Motor neuron (in vitro differentiated cells): ENCODE measurements at places on chromosomes 6 and 20.
A peak's percentile ranks its signal among the peaks of the same experiment; 100 is the strongest.

DNA sequence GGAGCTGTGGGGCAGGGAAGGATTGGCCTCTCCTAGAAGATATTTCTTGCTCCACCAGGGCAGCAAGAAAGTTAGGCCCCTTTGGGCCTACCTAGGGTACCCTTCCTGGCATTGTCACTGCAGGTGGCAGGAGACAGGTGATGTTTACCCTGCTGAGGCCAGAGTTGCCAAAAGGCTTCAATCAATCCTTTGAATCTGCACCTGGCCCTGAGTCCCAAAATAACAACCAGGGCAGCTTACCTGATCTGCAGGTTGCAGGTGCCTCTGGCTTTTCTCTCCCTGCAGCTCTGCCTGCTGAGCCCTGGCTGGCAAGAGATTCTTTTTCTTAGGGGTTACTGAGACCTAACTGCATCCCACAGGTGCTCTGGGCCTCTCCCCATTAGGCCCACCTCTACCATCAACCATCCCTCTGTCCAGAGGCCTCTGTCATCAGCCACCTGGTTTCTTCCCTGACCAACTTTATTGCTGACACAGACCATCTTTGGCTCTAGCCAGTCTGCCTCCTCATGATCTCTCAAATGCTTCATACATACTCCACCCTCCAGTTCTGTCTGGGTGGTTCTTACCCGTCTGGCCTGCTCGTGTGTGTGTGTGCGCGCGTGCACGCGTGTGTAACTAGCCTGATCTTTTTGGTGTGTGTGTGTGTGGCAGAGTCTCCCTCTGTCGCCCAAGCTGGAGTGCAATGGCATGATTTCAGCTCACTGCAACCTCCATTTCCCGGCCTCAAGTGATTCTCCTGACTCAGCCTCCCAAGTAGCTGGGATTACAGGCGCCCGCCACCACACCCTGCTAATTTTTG lies 13.7 kb downstream of the BCL2L1 start:
- no peak for ATAC-seq

DNA sequence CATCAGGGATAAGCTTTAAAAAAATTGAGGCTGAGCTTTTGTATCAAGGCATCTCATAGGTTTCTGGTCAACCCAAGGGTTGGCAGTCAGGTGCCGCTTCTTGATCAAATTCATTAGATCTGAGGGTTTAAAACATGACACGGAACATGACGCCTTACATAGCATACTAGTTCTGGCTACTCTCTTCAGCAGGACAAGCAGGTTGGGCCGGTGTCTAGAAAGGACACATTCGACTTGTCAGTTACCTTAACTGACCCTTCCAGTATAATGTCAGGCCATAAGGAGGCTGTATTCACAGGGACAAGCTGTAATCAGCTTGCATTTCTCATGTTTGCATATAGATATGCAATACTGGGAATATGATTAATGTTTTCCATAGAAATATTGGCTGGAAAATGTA lies 65.6 kb downstream of the PHACTR1 start:
- ATAC-seq = no peak

GRCh38 chr20:16111852-16112412 lies 461.3 kb downstream of the KIF16B start:
- no peak for ATAC-seq

DNA sequence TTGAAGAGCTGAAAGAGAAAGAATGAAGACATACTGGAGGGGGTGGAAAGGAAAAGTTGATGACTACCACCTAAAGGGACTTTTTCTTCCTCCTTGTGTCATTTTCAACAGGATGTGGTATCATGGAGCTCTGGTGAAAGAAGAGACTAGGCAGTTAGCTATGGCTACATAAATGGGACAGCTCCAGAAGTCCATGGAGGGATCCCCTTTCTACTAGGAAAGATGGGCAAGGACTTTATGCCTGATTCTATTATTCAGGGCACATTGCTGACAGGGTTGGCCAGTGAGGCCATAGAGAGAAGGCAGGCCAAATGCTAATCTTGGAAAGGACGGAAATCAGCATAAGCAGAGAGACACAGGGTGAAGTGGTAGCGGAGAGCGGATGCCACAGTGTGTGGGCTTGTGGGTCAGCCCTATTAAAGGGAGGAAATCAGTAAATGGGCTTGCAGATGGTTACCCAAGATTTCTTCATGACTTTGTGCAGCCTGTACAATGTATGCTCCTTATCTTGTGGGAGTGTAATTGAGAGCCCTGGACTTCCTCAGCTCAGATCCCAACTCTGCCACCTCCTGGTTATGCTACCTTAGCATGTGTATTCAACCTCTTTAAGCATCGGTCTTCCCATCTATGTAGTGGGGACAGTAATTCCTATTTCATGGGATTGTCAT lies 77.4 kb upstream of the TMEM170B start:
- peak; percentile 42 for ATAC-seq

- no peak for ATAC-seq
These were observed 6.4 kb downstream of the LZTS3 start for GRCh38 chr20:3166913-3167342.

- peak; percentile 89 for ATAC-seq
These were observed 614.5 kb upstream of the FLRT3 start for GRCh38 chr20:14951707-14952418.

- no peak for ATAC-seq
These were observed 144.7 kb downstream of the HIVEP2 start for GRCh38 chr6:142800240-142800639.

DNA sequence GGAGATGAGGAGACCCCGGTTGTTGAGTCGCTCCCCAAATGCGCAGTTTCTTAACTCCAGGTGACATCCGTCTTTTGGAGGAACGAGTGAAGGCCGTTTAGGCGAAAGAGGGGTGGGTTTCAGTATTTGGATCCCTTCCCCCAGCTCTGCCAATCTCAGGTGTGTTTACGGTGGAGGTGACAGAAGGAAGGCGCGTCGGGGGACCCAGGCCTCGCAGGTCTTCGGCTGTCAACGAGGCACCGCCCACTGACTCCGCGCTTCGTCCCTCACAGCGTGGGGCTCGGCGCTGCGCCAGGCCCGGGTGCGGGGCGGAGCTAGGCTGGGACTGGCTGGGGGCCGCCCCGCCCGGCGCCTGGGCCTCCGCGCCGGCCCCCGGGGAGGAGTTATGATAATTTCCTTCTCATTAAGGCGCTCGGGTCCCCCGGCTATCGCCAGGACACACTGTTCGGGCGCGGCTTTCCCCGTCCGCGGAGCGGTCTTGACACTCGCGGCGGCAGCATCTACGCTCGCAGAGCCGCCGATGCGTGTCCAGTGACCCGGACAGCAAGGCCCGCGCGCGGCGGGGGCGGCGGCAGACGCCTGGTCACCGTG lies at the start of gene TFAP2C:
Gene TFAP2C, plus strand, starts transcription at position 434 of the 591 bp plus-strand sequence. CDS start 239 bp downstream, outside the sequence.
- ATAC-seq = peak; percentile 89

GRCh38 chr6:170108456-170108855 lies 182.4 kb downstream of the DLL1 start:
- ATAC-seq = no peak

- no peak for ATAC-seq
These were observed 37.7 kb downstream of the C6orf132 start for GRCh38 chr6:42104804-42105125.

- peak; percentile 23 for ATAC-seq
These were observed 532.7 kb downstream of the BCKDHB start for GRCh38 chr6:80639181-80639629.

- ATAC-seq = no peak
These were observed 37.3 kb downstream of the SH3BGRL2 start for GRCh38 chr6:79668381-79668780.

DNA sequence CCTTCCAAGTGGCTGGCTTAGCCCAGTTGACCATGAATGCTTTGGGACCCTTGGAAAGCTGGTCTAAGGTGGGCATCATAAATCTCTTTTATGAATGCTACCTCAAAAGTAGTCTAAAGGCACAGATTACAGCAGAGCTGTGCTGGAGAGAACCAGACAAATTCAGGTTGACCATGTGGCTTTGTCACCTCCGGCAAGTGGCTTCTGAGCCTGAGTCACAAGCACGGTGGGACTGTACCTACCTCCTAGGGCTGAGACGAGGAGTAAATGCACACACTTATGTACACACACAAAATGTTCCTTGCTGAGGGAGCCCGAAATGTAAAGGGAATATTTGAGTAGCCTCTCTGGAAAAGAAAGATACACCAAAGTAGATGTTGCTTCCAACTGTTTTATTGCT lies 155.9 kb downstream of the NFATC2 start:
- no peak for ATAC-seq

GRCh38 chr6:34955442-34955841 lies 66.4 kb downstream of the ANKS1A start:
- no peak for ATAC-seq

DNA sequence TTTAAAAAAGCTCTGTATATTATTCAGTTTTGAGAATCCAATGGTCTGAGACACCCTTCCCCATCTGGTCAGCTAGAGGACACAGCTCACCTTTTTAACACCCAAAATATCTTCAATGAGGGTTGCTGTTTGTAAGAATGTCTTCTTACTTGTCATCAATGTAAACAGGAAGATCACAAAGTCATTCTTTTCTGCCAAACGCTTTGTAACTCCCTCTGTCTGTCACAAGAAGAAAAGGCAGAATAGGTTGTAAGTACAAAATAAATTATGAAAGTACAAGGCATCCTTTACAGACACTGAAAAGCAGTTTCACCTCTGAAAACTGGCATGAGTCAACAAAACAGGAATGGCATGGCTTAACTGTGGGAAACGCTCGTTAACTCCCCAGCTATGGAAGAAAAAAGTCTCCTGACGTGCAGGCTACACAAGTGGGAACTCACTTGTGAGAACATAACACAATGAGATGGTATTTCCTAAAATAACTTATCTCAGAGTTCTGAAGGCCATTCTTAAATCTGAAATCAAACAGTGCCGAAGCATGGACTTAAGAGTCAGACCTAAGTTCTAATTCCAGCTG lies 42.7 kb downstream of the TRPC4AP start:
- ATAC-seq = no peak

DNA sequence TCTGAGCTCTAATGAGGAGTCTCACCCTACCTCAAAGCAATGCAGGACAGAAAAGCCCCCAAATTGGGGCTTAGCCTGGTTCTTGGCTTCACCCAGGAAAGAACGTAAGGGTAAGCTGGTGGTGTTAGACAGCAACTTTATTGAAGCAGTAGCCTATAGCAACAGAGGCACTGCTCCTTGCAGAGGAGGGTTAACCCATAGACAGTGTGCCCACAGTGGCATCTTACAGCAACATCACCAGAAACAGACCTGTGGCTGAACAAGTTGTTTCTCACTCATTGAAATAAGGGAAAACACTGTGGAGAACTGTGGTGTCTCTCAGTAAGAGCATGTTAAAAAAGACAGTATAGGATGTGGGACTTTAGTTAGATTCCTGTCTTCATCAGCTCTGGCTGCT lies 80.4 kb upstream of the SPTLC3 start:
- no peak for ATAC-seq

GRCh38 chr6:68082086-68082485 lies 553.0 kb upstream of the ADGRB3 start:
- ATAC-seq = no peak

DNA sequence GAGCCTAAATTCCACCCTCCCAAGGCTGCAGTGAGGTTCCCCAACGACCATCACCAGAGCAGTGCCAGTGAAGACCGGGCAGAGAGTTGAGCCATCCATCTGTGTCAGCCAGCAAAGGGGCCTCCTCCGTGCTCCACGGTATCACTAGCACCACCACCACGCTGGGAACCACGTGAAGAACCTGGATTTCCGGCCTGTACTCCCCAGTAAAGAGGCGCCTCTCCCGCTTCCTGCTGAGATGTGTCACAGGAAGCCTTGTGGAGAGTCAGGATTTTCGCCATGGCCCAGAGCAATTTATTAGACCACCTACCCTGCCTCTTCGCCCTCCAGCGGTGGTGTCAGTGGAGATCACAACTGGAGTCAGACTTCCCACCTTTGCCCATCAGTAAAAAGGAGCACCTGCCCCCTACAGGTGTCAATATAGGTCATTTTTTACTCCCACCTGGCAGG lies 28.8 kb downstream of the CPXM1 start:
- no peak for ATAC-seq

GRCh38 chr6:105814745-105815536 lies 271.2 kb upstream of the PRDM1 start:
- no peak for ATAC-seq

- no peak for ATAC-seq
These were observed 11.2 kb downstream of the LYRM4 start for GRCh38 chr6:5249451-5250122.
